ENCODE measurements at places on chromosomes 7 and 10. TPM values are rescaled to one million over a fixed set of nuclear protein-coding genes. Genes with fewer than 3 reads are reported as not detected.

DNA sequence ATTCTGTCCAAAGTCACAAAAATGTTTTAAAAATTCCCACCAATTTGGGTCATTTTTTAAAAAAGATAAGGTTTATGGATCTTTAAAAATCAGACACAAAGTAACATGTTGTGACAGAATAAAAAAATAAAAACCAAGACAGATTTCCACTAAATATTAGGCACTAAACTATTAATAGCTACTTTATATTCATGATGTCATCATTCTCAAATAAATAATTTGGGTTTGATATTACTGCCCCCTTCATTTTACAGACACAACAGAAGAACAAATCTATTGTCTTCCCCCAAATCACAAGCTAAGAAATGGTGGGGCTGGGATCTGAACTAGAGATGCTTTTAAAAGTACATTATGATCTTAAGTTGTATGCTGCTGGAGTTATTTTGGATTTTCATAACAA, 119.4 kb downstream of the MICU1 start:
- H3K27me3 ChIP-seq = no peaks in the 10 kb centered on the region
- H3K36me3 ChIP-seq = peaks cover 21% of the 10 kb centered on the region

GRCh38 chr10:103724771-103725170, 130.6 kb downstream of the SH3PXD2A start:
- DNase-seq = no peak
- H3K4me3 ChIP-seq = no peak overlapping the region
- no peak overlapping the region for H3K27ac ChIP-seq
- no peaks in the 10 kb centered on the region for H3K36me3 ChIP-seq
- H3K4me1 ChIP-seq = no peaks in the 10 kb centered on the region
- peaks cover 5% of the 10 kb centered on the region for H3K27me3 ChIP-seq

The PNLIPRP2 gene
- polyA plus RNA-seq = not detected

DNA sequence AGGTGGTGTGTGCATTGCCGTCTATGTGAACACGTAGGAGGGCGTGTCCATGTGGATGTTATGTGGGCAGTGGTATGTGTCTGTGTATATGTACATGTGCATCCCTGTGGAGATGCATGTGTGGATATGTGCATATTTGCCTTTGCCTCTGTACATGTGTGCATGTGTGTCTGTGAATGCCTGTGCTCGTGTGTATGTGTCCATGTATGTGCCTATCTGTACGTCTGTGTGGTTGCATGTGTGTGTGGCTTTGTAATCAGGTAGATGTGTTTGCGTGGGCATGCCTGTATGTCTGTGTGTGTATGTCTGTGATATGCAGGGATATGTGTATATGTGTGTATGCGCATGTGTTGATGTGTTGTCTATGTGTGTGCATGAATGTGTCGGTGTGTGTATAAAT, 19.7 kb downstream of the ADCY1 start:
- H3K36me3 ChIP-seq = no peaks in the 10 kb centered on the region
- H3K27ac ChIP-seq = no peak overlapping the region
- H3K4me1 ChIP-seq = no peaks in the 10 kb centered on the region
- peaks cover 2% of the 10 kb centered on the region for H3K27me3 ChIP-seq
- DNase-seq = no peak

DNA sequence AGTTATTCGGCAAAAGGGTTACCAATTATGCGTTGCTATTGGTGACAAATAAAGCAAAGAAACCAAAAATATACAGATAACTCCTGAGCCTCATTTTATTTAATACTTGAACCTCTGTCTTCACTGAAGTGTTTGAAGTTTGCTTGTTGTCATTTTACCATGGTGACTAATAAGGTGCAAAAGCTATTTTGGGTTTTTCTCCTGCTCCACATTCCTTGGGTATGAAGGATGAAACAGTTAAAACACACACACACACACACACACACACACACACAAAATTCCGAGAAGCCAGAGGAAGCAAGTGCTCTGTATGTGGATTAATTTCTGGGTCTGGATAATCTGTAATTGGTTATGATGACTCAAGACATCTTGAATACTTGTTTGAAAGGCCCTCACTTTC, 246.5 kb downstream of the COBL start:
- H3K36me3 ChIP-seq = no peaks in the 10 kb centered on the region
- no peaks in the 10 kb centered on the region for H3K4me1 ChIP-seq
- no peak for DNase-seq
- peaks cover 5% of the 10 kb centered on the region for H3K27me3 ChIP-seq
- H3K27ac ChIP-seq = no peak overlapping the region
- no peak overlapping the region for H3K4me3 ChIP-seq

- H3K4me3 ChIP-seq = no peak overlapping the region
- no peak overlapping the region for H3K27ac ChIP-seq
- H3K27me3 ChIP-seq = peaks cover 6% of the 10 kb centered on the region
- DNase-seq = no peak
These were observed 234.7 kb upstream of the TCERG1L start for GRCh38 chr10:131546086-131546810.

GRCh38 chr10:123988694-123989093, 97.1 kb upstream of the CPXM2 start:
- H3K4me3 ChIP-seq = no peak overlapping the region
- no peak for DNase-seq
- peaks cover 1% of the 10 kb centered on the region for H3K4me1 ChIP-seq
- H3K27me3 ChIP-seq = peaks cover 20% of the 10 kb centered on the region

- DNase-seq = no peak
- no peak overlapping the region for H3K4me3 ChIP-seq
- no peaks in the 10 kb centered on the region for H3K4me1 ChIP-seq
- H3K36me3 ChIP-seq = no peaks in the 10 kb centered on the region
- H3K27me3 ChIP-seq = peaks cover 4% of the 10 kb centered on the region
These were observed 558.9 kb downstream of the REEP3 start for GRCh38 chr10:64080071-64080470.

- no peak overlapping the region for H3K4me3 ChIP-seq
- H3K27me3 ChIP-seq = peaks cover 2% of the 10 kb centered on the region
- H3K36me3 ChIP-seq = no peaks in the 10 kb centered on the region
- H3K4me1 ChIP-seq = peaks cover 37% of the 10 kb centered on the region
- DNase-seq = no peak
These were observed 61.8 kb upstream of the AHR start for GRCh38 chr7:17236603-17237002.

The GLI3 gene
- 1.6 TPM for polyA plus RNA-seq

GRCh38 chr10:23141995-23142394, 46.6 kb downstream of the MSRB2 start:
- DNase-seq = no peak
- H3K4me3 ChIP-seq = no peak overlapping the region
- H3K27me3 ChIP-seq = peaks cover 7% of the 10 kb centered on the region
- H3K36me3 ChIP-seq = peaks cover 3% of the 10 kb centered on the region
- no peak overlapping the region for H3K27ac ChIP-seq
- H3K4me1 ChIP-seq = no peaks in the 10 kb centered on the region

- peaks cover 34% of the 10 kb centered on the region for H3K27me3 ChIP-seq
- H3K4me3 ChIP-seq = peak overlapping the region; percentile 84
- no peak for DNase-seq
- H3K4me1 ChIP-seq = peaks cover 24% of the 10 kb centered on the region
- H3K36me3 ChIP-seq = no peaks in the 10 kb centered on the region
These were observed 1.2 kb downstream of the CFAP69 start for GRCh38 chr7:90246171-90246570.

DNA sequence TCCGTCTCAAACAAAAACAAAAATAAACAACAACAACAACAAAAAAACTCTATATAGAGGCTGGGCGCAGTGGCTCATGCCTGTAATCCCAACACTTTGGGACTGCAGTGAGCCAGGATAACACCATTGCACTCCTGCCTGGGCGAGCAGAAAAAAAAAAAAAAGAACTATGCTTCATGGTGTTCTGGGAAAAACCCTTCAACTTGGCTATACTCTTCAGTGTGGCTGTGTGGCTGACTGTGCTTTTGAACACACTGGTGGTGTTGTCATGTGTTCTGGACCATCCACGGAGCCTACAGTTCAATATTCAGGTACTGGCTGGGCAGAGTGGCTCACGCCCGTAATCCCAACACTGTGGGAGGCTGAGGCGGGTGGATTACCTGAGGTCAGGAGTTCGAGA, 26.5 kb downstream of the SNX8 start:
- DNase-seq = no peak
- H3K36me3 ChIP-seq = no peaks in the 10 kb centered on the region
- peaks cover 2% of the 10 kb centered on the region for H3K4me1 ChIP-seq
- H3K27ac ChIP-seq = no peak overlapping the region
- no peaks in the 10 kb centered on the region for H3K27me3 ChIP-seq

GRCh38 chr7:118368958-118369357, 144.5 kb downstream of the ANKRD7 start:
- no peak overlapping the region for H3K4me3 ChIP-seq
- no peaks in the 10 kb centered on the region for H3K4me1 ChIP-seq
- H3K36me3 ChIP-seq = no peaks in the 10 kb centered on the region
- no peaks in the 10 kb centered on the region for H3K27me3 ChIP-seq
- no peak overlapping the region for H3K27ac ChIP-seq

DNA sequence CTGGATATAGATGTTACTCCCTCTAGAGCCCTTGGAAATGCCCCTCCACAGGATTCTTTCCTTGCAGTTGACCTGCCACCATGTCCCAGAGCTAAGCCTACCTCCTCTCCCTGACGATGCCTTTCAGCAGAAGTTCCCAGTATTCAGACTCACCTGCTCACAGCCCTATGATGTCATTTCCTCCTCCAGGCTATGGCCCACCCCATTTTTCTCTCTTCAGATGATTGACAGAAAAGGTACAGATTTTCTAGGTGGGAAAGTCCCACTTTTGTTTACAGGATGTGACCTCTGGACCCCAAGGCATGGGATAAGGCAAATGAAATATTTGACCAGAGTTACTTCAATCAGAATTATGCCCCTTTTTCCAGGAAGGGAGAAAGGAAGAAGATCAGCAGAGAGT, 280.2 kb upstream of the PHYHIPL start:
- no peak for DNase-seq
- H3K27ac ChIP-seq = no peak overlapping the region
- H3K4me1 ChIP-seq = no peaks in the 10 kb centered on the region
- H3K36me3 ChIP-seq = no peaks in the 10 kb centered on the region
- no peak overlapping the region for H3K4me3 ChIP-seq

DNA sequence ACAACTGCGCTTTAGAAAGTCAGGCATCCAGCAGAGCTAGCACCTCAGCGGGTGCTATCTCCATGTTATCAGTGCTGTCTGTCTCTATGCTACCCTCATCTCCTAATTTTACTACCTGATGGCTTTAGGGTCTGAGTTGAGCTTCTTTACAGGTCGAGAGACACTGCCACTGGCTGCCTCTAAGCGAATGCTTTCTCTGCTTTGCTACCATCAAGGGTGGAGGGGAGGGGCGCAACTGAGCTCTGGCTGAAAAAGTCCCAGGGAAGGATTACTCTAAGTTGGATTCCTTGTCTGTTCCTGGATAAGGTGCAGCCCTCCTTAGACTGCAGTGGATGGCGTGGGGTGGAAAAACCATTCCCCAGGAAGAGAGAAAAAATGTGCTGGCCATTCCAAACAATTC, 105.7 kb downstream of the CDK14 start:
- no peak overlapping the region for H3K4me3 ChIP-seq
- H3K27me3 ChIP-seq = no peaks in the 10 kb centered on the region
- no peak for DNase-seq
- H3K4me1 ChIP-seq = peaks cover 4% of the 10 kb centered on the region
- no peak overlapping the region for H3K27ac ChIP-seq

The ANKRD61 gene
- not detected for polyA plus RNA-seq

DNA sequence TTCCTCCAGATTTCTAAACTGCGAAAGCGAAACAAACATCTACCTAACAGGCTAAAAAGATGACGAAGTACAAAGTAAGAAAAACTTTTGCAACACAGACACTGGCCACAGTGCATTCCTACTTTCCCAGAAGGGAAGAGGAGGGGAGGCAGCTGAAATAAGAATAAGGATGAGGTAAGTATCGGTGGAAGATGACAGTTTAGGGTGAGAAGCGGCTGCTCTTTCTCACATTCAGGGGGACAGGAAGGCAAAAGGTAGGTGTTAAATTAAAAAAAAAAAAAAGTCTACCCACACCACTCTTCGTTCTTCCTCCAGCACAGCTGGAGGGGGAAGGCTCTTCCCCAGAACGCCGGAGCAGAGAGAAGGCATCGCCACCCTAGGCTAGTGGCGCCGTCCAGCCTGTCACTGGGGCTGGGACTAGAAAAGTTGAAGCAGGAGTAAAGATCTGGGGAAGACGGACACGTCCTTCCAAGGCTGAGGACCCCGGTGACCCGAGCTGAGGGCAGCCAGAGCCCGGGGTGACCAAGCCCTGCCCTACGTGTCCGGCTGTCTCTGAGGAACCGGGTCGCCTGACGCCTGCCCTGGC, 846 bp downstream of the DNAJC1 start:
- H3K4me1 ChIP-seq = peaks cover 55% of the 10 kb centered on the region
- no peaks in the 10 kb centered on the region for H3K36me3 ChIP-seq
- H3K27me3 ChIP-seq = peaks cover 7% of the 10 kb centered on the region

- H3K27ac ChIP-seq = no peak overlapping the region
- H3K4me1 ChIP-seq = peaks cover 6% of the 10 kb centered on the region
- H3K36me3 ChIP-seq = no peaks in the 10 kb centered on the region
- DNase-seq = no peak
These were observed 28.4 kb upstream of the BMPR1A start for GRCh38 chr10:86728056-86728455.

DNA sequence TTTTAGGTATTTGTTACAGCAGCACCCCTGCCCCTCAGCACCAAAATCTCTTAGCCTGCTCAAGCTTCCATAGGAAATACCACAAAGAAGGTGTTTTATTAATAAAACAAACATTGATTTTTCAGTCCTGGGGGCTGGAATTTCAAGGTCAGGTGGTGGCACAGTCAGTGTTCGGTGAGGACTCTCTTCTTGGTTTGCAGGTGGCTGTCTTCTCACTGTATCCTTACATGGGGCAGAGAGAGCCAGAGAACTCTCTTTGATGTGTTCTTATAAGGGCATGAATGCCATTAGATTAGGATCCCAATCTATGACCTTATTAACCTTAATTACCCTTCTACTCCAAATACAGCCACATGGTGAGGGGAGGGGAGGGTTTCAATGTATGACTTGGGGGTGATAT, 112.3 kb upstream of the PFKP start:
- DNase-seq = no peak
- peaks cover 10% of the 10 kb centered on the region for H3K27me3 ChIP-seq
- H3K4me3 ChIP-seq = no peak overlapping the region
- H3K27ac ChIP-seq = no peak overlapping the region

The CPA4 gene
- polyA plus RNA-seq = not detected

DNA sequence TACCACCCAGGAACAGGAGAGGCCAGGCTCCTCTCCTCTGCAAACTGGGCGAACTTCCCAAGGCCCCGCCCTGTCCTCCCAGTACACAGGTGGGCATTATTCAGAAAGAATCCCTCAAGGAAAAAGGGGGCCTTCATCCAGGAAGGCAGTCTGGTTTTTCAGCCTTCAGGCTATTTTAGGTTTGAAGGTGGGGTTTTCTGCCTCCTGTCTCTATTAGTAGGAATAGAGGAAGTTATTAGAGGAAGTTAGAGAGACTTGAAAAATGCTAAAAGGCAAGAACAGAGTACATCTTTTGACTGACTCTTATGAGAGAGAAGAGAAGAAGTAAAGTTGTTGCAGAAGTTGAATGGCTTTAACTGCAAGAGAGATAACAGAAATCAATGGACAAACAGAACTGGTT, 250.9 kb upstream of the SORCS1 start:
- DNase-seq = no peak
- no peaks in the 10 kb centered on the region for H3K4me1 ChIP-seq
- H3K27ac ChIP-seq = no peak overlapping the region
- no peaks in the 10 kb centered on the region for H3K36me3 ChIP-seq
- no peaks in the 10 kb centered on the region for H3K27me3 ChIP-seq
